ENCODE measurements at places on chromosomes 11 and 22.
A peak's percentile ranks its signal among the peaks of the same experiment; 100 is the strongest.

DNA sequence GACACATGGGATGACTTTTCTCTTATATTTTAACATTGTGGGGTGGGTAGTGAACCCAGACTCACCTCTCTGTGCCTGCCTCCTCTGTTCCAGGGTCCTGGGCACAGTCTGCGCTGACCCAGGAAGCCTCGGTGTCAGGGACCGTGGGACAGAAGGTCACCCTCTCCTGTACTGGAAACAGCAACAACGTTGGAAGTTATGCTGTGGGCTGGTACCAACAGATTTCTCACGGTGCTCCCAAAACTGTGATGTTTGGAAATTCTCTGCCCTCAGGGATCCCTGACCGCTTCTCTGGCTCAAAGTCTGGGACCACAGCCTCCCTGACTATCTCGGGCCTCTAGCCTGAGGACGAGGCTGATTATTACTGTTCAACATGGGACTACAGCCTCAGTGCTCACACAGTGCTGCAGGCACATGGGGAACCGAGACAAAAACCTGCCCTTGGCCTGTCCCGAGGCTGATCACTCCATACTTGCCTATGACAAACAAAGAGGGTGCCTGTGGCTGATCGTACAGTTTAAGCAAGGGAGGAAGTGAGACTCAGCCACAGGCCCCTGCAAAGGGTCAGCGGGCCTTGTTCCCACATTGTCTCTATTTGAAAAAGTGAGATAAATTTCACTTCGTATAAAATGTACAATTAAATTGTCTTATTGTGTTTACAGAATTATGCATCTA is 43.7 kb upstream of the TOP3B start:
- no peak for DNase-seq

DNA sequence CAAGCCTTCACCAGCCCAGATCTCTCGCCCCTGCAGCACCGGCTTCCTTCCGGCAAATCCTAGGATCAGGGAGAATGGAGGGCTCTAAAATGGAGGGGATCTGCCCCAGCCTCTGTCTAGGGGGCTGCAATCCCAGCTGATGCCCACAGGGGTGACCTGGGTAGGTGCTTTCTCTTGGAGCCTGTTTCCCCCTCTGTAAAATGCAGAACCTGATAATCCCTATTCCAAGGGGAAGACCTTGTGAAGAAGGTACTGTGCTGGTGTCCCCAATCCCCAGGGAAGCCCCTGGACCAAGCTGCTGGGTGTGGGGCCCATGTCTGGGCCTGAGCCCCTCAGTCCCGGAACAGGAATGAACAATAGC is 2.8 kb downstream of the EMID1 start:
- no peak for DNase-seq

- no peak for DNase-seq
Observed at GRCh38 chr11:109425554-109425953, 3.6 kb downstream of the C11orf87 start.

DNA sequence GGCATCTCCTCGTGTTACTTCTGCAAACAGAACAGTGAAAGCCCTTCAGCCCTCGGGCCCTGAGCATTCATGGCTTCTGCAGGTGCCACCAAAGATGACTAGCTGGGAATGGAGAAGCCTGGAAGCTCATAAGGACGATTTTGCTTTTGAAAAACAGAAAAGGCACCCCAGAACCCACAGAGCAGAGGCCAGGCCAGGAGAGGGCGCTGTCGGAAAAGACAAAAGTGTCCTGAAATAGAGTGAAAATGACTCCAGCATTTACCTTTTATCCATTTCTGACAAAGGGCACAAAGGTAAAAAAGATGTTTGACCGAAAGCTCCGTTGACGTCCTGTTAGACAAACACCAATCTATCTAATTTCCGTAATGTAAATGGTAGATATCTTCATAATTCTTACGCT is 37.6 kb downstream of the ZNF195 start:
- peak; percentile 55 for DNase-seq

DNA sequence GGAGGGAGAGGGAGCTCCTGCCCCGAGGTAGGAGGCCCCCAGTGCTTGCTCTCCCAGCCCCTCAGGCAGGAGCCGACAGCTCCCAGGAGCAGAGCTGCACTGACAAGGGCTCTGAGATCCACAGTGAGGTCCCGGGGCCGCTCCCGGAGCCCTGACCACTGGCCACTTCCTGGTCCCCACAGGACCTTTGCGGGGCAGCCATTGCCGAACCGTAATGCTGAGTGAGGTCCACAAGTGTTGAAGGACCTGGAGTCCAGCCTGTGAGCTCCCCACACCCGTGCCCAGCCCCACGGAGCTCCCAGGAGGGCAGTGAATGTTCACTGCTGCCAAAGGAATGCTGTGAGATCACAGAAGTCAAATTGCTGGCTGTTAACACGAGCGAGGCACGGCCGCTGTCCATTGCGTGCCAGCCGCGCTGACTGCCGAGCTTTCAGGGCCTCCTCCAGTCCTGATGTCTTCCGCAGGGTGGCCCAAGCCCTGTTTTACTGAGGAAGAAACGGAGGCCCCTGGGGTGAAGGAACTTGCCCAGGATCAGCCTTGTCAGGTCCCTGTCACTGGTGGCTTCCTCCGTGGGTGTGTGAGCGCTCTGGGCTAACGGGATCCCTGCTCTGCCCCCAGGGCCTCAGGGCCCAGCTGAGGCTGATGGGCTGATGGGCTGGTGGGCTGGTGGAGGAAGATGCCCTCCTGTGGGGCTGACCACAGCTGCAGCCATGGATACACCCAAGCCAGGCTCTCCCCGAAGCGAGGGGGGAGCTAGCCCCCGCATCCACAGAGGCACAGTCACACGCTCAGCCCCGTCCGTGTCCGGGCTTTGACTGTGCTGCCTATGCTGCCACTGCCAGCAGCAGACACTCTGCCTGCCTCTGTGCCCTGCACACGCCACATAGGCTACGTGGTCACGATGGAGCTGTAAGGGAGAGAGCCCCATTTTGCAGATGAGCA is 70.8 kb downstream of the WNT7B start:
- DNase-seq = no peak

- no peak for DNase-seq
Observed at GRCh38 chr11:1461826-1462697, 24.5 kb downstream of the MOB2 start.

- DNase-seq = no peak
Observed at GRCh38 chr11:69002570-69003231, 10.3 kb downstream of the MRGPRF start.

GRCh38 chr11:125300791-125301218 is 136.3 kb downstream of the PKNOX2 start:
- DNase-seq = no peak

GRCh38 chr11:17652556-17652955 is 66.8 kb upstream of the MYOD1 start:
- DNase-seq = no peak

GRCh38 chr22:32587449-32587848 is 112.8 kb downstream of the FBXO7 start:
- DNase-seq = no peak

- DNase-seq = no peak
Observed at GRCh38 chr11:117484156-117484555, 156.5 kb downstream of the CEP164 start.

DNA sequence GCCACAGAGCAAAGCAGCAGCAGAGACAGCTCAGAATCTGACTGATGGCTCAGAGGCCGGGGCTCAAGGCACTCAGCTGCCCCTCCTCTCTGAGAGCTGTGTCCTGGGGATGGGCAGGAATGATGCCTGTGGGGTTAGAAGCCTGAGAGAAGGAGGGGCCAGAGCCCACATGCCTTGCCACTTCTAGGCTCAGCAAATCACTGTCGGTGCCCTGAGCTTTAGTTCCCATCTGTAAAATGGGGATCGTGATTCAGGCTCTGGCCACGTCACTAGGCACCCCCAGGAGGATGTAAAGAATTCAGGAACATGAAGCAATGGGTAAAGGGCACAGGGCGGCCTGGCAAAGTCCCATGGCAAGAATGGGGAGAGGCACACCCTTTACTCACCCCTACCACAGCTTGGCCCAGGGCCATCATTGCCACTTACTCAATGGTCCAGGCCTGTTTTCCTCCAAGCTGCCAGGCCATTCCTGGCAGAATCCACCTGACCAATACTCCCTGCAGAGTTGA is 3.4 kb upstream of the CDC42EP2 start:
- no peak for DNase-seq

GRCh38 chr22:35611891-35612576 is 5.1 kb downstream of the MB start:
- DNase-seq = no peak

- DNase-seq = no peak
Observed at GRCh38 chr22:32237906-32238305, 17.2 kb downstream of the SLC5A4 start.

DNA sequence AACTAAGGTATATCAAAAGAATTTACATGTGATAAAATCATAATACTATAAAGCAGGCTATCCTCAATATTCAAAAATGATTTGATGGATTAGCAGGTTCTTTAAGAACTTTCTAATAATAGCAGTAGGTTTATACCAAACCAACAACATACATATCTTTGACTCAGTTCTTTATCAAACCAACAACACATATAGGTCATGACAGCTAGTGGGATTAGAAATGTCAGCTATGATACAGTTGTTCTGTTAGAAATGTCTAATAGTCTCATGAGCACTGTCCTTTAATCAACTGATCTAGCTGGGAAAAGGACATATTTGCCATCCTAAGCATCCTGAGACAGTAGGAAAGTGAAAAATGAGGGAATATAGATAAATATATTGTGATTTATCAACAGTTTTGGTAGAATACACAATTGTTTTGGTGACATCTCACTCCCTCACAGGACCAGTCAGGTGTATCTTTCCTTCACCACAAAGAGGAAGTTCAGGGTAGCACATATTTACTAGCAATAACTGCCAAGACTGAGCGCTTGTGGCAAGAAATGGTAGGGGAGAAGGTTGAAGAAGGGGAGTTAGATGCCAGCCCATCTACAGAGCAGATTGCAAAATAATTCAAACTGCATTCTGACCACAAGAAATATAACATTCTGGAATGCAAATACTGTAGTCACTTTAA is 90.8 kb upstream of the APOA1 start:
- no peak for DNase-seq

GRCh38 chr11:88284336-88285050 is 53.0 kb downstream of the CTSC start:
- DNase-seq = no peak

- no peak for DNase-seq
Observed at GRCh38 chr11:13364388-13364787, 86.8 kb downstream of the BMAL1 start.

- DNase-seq = no peak
Observed at GRCh38 chr11:68355471-68355870, 43.1 kb downstream of the LRP5 start.

DNA sequence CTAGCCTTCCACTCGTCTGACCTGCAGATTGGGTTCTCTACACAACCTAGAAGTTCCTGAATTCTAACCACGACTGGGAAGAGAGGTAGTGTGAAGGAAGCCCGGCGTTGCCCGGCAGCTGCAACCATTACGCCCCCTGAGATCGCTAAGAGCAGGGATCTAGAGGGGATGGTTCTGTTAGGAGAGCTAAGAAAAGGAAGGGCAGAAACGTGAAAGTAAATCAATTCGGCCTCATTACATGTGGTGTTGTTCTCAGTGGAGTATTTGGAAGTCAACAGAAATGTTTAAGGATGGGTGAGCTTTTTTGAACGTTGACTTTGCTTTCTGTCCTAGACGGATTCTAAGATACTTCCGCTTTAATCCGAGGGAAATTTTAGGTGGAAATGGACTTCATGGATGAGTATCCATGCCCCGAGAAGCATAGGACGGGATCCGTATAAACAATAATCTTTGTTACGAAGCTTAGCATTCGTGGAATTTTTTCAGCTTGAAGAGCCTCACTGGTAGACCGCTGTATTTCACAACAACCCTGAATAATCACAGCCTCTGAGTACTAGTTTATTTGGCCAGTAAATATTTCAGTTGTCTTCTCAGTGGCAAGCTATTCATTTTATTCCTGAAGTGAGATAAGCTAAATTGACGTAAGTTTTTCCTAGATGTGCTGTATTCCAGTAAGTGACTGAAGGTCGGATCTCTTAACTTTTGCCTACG is 629 bp downstream of the ATP5MG start:
- no peak for DNase-seq

- peak; percentile 26 for DNase-seq
Observed at GRCh38 chr22:30196141-30196879, 50.2 kb downstream of the LIF start.

DNA sequence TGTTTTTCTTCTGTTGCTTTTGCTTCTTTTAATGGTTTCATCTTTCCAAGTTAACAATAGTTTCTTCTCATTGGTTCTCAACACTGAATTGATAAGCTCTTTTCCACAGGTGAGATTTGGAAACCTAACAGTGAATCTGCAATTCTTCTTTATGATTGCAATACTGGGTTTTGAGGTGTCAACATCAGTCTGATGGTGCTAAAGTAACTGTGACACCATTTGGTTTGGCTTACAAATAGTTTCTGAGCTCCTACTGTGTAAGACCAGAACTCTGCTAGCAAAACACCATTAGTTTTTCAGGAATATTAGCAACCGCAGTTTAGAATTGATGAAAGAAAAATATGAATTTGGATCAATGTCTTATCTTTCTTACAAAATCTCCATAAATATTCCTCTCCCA is 58.6 kb downstream of the MAML2 start:
- no peak for DNase-seq

- no peak for DNase-seq
Observed at GRCh38 chr11:129861702-129862522, 33.5 kb downstream of the NFRKB start.

DNA sequence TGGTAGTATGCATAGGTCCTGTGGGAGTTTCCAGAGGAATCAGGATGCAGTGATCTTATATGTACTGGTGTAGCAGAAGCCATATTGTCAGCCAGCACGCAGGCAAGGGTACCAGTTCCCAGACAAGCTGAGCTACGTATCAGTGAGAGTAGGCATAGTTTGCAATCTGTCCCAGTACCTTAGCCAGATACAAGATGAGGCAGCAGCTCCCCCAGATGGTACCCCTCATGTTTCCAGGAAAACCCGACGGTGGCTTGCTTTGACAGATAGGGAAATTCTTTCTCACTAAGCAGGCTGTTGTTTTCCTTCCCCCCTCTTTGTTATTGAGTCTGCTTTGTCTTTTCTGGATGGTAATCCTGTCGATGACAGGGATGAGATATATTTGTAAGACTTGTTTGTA is 109.7 kb upstream of the RRM1 start:
- no peak for DNase-seq

DNA sequence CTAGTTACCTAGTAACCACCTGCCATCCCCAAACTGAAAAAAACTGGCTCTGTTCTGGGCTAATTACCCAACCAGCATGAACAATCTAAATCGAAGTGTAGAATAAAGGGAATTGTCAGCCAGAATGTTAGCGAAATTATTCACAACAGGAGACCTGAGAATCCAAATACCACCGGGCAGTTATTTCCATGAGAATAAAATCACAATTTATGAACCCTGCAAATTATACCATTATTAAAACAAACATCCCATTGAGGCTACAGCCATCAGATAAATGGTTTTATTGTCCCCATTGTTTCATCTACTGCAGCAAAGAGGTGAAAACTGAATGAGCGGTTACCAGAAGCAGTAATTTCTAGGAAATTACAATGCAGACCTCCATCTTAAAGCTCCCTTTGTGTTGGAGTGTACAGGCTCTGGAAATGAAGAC is 21.7 kb downstream of the FAM168A start:
- DNase-seq = no peak
